ENCODE measurements at places on chromosomes 2 and 18.

- DNase-seq: peak; percentile 14
Measured at GRCh38 chr2:65277791-65278483, 50.3 kb downstream of the ACTR2 start.

DNA sequence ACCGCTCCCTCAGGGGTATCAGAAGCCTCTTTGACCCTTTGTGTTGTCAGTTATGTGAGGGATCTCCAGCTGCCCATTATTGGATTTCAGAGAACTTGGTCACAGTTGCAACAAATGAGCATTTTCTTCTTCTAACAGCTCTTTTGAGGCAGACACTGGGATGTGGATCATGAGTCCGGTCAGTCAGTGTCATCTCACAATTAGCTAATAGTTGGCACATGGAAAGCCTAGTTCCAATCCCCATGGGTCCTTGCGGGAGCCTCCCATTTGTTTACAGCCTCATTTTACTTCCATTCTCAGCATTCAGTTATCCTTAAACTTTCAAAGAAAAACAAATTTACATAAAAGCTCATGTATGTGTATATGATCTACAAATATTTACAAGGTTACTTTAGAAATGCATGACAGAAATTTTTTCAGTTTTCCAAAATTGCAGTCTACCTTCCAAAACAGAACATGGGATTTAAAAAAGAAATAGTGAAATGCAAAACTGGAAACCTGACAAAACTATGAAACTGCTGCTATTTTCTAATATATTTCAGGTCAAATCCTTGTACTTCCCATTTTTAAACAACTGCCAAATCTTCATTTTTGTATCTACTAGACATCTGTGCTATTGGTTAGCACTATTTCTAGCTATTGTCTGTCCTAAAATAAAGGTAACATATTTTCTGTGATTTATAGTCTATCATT lies 547.1 kb upstream of the ZEB2 start:
- DNase-seq: no peak

DNA sequence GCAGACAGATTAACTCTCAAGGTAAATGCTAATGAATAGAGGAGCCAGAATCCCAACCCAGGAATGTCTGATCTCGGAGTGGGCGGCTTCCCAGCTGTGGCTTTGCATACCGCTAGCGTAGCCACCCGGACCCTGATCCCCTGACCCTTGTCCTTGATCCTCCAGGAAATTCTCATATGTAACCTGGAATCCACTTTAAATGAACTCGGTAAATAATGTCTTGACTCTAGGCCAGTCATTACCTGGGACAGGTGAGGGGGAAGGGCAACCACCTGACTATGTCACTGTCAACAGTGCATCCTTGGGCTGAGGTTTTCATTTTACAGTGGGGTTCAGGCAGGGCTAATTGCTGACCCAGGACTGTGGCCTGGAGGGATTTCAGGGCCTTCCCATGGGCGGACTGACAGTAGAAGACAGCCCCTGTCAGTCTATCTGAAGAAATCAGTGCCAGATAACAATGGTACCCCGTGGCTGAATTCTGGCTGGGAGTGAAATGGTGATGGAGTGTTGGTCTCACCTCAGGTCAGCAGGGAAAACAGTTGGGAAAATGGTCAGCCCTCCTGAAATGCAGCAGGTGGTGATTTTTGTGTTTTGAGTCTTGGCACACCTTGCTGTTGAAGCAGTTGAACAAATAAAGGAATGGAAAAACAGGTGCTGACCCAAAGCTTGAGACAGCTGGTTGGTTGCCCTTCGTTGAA lies 9.6 kb downstream of the ACKR3 start:
- DNase-seq: no peak

DNA sequence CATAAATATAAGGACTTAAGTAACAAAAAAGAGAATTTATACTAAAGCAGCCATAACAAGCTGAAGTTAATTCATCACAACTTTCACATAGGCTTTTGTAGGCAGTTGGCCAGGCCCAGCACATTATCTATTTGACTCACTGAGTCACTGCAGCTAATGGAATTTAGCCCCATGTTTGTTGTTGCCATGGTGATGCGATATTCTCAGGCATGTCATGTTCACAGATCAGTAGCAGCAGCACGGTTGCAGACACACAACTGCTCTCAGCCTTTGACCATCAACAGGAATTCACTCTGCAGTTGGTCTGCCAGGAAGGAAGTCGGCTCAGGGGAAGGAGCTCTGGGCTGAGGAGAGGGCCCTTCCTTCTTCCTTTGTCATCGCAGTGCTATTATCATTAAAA lies 639.8 kb downstream of the TMEM182 start:
- DNase-seq: no peak

DNA sequence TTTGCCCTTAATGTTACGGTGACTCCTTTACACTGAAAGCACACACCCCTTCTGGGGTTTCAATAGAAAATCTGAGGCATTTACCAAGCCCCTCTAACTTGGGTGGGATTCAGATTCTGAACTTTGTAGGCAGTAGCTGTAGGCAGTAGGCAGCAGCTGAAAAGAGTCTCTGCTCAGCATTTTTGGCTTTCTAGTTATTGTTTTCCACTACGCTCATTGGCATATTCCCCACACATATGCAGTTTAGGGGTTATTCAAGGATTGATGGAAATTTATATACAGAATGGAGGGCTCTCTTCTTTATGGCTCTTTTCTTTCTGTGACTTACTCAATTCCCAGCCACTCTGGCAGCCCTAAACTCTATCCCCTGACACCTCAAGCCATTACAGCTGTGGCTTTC lies 232.7 kb upstream of the REV1 start:
- no peak for DNase-seq

GRCh38 chr2:65350651-65351056 lies 81.7 kb downstream of the SPRED2 start:
- no peak for DNase-seq

DNA sequence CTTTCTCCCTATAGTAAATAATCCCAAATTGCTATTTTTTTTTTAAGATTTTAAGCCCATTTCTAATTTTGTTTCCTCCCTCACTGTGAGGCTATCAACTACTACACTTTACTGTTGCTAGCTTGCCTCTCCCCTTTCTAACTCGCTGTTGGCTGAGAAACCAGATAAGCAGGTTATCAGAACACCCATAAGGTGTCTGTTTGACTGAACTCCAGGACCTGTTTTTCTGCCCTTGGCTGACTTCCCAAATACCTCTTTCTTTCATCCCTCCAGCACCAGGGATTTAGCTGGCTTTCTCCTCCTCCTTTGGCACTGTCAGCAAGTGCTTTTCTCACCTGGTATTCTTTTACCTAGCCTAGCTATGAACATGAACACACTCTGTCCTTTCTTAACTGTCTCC lies 11.1 kb downstream of the TRAK2 start:
- DNase-seq: no peak

- peak; percentile 10 for DNase-seq
Measured at GRCh38 chr2:95158891-95159619, 593 bp downstream of the ZNF514 start.

DNA sequence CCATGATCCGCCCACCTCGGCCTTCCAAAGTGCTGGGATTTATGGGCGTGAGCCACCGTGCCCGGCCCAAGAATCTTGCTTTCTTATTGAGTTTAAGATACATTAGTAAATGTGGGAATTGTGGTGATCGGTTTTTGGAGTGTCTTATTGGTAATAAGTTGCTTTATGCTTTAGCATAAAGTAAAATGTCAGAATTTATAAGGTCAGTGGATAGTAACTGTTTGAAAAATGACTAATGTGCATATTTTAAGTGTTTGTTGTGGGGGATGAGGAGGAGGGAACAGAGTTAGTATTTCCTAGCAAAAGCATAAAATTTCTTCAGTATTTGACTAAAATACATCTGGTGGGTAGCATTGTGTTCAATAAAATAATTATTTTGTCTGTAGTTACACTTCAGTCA lies 77.4 kb downstream of the SLC39A10 start:
- no peak for DNase-seq

DNA sequence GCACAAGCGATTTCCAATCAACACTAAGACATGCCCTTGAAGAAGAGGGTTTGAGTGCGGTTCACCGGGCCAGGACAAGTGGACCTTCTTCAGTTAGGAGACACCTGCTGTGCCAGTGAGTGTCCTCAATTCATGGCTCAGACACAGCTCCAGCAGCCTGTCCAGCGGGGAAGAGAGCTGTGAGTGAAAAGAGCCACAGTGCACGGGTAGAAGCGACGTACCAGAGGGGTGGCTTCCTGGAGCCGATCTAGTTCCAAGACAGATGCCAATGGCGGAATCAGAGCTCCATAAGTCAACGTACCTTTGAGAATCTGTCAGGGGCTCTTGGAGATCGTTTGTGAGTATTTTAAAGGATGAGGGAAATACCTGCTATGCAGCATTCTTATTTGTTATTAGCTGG lies 119.9 kb upstream of the SALL3 start:
- no peak for DNase-seq

- DNase-seq: no peak
Measured at GRCh38 chr2:201950606-201951005, 83.0 kb upstream of the FZD7 start.

DNA sequence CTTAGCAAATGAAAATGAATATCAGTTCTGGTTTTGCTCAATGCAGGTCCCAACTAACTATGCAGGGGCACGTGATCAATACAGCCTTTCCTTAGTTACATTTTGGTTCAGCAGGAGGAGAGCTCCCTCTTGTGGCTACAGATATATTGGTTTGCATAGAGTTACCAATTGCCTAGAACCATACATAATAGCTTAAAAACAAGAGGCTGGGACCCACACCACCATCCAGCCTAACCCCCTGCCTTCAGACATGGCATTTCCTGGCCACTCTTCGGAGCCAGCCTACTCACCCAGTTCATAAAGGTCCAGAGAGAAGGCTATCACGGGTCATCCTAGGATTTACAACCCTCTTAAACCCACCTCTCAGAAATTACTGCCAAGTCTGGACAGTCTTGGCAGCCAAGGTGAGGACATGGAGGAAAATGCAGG lies 10.5 kb downstream of the CCDC93 start:
- DNase-seq: peak; percentile 85

DNA sequence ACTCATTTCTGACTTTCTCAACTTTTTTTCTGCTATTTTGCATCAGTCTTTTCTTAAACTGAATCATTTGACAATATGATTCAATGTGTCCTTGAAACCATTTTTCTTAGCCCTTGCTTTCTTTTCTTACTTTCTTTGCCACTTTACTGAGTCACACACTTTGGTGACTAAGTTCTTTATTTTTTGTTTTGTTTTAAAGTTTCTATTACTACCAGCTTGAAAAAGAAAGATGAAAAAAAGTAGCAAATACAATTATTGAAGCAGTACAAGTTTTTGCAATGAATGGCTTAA lies 116.5 kb downstream of the DOCK10 start:
- peak; percentile 82 for DNase-seq

GRCh38 chr2:205758500-205758899 lies 76.2 kb downstream of the NRP2 start:
- DNase-seq: no peak

- no peak for DNase-seq
Measured at GRCh38 chr18:22827741-22828140, 105.4 kb upstream of the RBBP8 start.

GRCh38 chr2:186884587-186884986 lies 35.6 kb upstream of the ZSWIM2 start:
- DNase-seq: no peak

DNA sequence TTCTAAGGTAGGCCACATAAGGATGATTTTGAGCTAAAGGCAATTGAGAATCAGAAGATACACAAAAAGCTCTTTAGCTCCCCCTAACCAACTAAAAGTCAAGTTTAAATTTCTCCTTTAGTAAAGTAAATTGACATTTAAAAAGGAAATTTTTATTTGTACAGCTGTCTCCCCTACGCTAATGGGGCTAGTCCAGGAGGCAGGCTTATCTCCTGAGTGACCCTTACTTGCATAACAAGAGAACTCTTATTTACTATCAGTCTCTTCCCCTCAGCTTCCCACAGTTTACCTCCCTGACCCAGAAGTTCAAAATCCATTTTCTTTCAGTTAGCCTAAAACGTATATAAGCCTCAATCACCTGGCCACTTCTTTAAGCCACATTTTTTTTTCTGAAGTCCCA lies 1002.8 kb upstream of the NRXN1 start:
- DNase-seq: no peak

Data from activated CD4-positive, alpha-beta T cell treated with anti-CD3 and anti-CD28 coated beads, Interleukin-2, Interleukin-4, amounts not matched to agents 100 ng/mL and 50 ng/mL, durations not matched to agents 16 hours and 8 hours (primary cell).